ENCODE measurements at places on chromosomes 5 and 9.

DNA sequence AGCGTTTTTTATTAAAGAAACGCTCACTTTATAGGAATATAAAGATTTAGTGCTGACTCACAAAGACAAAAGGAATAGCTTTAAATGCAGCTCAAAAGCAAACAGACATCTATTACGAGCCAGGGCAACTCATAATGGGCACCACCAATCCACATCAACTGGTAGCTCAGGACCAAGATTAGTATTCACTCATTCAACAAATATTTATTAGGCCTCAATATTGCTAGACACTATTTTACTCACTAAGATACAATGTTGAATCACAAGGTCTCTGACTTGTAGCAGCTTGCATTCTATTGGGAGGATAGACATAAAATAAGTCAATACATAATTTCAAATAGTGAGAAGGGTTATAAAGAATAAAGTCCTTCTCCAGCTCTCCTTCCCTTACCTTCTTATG lies 8.0 kb upstream of the MAN2A1 start:
- no peak for DNase-seq

GRCh38 chr5:4720831-4721230 lies 419.3 kb upstream of the ADAMTS16 start:
- no peak for DNase-seq

DNA sequence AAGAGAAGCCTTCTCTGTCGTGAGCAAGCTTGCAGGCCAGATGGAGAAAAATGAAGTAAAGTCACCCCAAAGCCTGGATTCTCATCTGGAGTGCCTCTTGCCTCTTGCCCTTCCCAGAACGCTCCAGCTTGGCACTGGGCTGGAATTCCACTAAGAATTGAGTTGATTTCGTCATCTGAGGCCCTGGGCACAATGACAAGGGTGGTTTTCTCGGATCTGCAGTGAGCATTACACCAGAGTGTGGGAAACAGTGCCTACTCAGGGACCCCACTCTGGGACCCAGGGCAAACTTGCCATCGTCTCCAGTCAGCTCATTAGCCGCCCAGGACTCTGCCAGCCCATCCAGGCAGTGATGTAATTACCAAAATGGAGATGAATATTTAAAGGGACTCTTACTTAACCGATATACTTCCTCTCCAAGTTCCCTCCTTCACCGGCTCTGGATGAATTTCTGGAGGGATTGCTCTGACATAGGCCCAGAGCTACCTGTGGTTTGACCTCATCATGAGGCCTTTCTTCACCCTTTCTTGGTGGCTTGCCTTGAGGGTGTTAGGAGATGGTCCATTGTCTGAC lies 44.7 kb upstream of the LCP2 start:
- DNase-seq, result no peak

DNA sequence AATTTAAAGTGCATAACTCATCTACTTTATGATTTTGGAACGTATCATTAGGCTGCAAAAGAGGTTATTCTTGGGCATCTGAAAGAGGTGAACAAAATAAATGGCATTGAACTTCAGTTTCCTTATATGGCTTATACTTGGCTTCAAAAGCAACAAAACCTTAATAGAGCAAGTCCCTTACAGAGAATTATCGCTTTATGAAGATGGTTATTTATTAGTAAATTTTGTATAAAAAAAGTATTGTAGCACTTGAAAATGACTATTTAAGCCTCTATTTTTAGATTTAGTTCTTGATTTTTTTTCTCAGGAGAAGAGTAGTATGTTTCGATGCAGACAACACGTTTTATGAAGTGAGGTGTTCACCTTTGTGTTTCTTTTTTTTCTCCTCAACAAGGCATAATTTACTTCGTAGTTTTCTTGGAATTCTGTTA lies 2.0 kb downstream of the ERBIN start:
- no peak for DNase-seq

DNA sequence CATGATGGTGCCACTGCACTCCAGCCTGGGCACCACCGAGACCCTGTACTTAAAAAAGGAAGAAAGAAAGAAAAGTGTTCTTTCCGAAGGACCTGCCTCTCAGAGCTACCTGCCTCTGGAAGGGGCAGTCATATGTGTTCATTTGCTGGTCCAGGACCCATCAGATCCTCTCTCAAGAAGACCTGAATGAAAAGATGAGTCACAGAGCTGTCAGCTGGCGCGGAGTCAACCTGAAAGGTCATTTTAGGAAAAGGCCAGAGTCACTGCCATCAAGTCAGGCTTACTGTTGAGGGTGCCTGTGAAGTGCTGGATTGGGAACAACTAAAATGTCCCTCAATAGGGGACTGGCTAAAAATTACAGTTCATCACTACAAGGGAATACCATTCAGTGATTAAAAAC lies 14.9 kb upstream of the HRH2 start:
- no peak for DNase-seq

- no peak for DNase-seq
Observed at GRCh38 chr5:60722416-60722815, 22.4 kb upstream of the DEPDC1B start.

DNA sequence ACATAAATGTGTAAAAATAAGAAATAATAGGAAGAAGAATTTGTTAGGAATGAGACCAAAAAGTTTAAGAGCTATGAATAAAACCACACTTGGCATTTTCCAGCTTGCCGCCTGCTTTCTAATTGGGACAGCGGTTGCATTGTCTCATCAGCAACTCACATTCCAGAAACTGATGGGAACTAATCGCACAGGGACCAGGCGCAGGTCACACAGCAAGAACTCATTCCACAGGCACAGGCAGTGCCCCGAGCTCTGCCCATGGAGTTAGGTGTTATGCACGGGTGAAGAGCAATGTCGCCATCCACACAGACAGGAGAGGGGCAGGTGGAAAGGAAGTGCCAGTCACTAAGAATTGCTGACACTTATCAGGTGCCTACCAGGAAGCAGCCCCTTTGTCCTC lies 279.9 kb downstream of the NSG2 start:
- DNase-seq, result no peak

GRCh38 chr9:85432599-85432998 lies 309.2 kb downstream of the AGTPBP1 start:
- no peak for DNase-seq

- DNase-seq, result no peak
Observed at GRCh38 chr5:178777520-178777919, 47.1 kb upstream of the ZNF354A start.

Measured in right kidney (tissue), 9 donors.